Left lung (tissue), 14 donors: ENCODE measurements at places on chromosomes 3 and 15.

DNA sequence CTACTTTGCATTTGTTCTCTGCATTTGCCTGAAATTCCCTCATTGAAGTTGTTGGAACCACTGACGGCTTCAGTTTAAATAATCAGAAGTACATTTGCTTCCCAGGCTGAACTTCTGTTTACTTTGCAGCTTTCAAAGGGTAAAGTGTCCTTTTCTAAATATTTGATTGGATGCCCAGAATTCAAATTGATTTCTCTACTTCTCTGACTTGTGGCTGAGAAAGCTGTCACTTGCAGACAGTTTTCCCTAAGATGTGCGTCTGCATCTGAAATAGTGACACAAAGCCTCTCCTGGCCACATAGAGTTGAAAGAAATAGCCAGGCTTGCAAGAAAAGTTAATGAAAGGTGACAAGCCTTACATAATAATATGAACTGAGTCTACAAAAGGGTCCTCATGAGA is 299.6 kb downstream of the THSD4 start:
- no peak overlapping the region for H3K4me3 ChIP-seq
- no peak for DNase-seq
- no peaks in the 10 kb centered on the region for H3K36me3 ChIP-seq
- no peaks in the 10 kb centered on the region for H3K27me3 ChIP-seq
- H3K27ac ChIP-seq: peak overlapping the region; percentile 45
- peaks cover 10% of the 10 kb centered on the region for H3K4me1 ChIP-seq

- H3K4me1 ChIP-seq: no peaks in the 10 kb centered on the region
- DNase-seq: no peak
- H3K27me3 ChIP-seq: no peaks in the 10 kb centered on the region
- no peak overlapping the region for H3K4me3 ChIP-seq
- no peaks in the 10 kb centered on the region for H3K36me3 ChIP-seq
Observed at GRCh38 chr3:127501177-127501576, 89.4 kb downstream of the TPRA1 start.

- H3K4me3 ChIP-seq: no peak overlapping the region
- no peaks in the 10 kb centered on the region for H3K27me3 ChIP-seq
- H3K27ac ChIP-seq: no peak overlapping the region
- DNase-seq: no peak
Observed at GRCh38 chr3:161821591-161821990, 325.0 kb downstream of the OTOL1 start.

DNA sequence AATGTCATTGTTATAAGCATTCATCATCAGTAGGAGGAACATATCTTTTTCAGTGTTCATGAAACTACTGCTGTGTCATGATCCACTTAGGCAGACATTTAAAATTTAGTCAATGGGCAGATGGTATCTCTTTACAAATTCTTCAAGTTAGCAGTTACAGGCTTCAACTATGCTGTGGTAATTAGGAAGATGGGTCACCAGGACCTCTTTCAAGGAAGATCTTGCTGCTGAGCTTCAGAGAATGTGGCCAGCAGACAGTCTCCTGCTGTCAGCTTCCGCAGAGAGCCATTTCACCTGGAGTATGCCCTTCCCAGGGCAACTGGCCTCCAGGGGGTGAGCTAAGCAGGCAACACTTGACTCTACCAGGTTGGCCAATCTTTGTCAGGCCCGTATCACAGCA is 19.4 kb downstream of the IFT57 start:
- no peaks in the 10 kb centered on the region for H3K4me1 ChIP-seq
- no peak for DNase-seq
- no peak overlapping the region for H3K27ac ChIP-seq

DNA sequence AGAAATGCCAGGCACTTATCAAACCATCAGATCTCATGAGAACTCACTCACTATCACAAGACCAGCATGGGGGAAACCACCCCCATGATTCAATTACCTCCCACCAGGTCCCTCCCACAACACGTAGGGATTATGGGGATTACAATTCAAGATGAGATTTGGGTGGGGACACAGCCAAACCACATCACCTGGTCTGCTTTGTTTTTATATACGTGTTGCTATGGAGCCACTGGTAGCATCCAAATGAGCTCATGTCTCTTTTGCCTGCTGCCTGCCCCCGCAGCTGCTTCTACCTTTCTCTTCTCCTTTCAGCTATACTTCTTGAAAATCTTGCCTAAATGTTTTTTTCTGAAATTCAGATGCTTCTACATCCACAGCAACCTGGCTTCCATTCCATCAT is 26.8 kb upstream of the PCOLCE2 start:
- no peaks in the 10 kb centered on the region for H3K27me3 ChIP-seq
- H3K27ac ChIP-seq: no peak overlapping the region
- H3K4me1 ChIP-seq: no peaks in the 10 kb centered on the region
- H3K4me3 ChIP-seq: no peak overlapping the region

GRCh38 chr15:43274136-43274535 is 7.4 kb upstream of the TGM5 start:
- no peak for DNase-seq
- H3K36me3 ChIP-seq: no peaks in the 10 kb centered on the region
- H3K4me1 ChIP-seq: no peaks in the 10 kb centered on the region
- H3K27me3 ChIP-seq: peaks cover 27% of the 10 kb centered on the region
- no peak overlapping the region for H3K4me3 ChIP-seq

- no peak for DNase-seq
- H3K27ac ChIP-seq: peak overlapping the region; percentile 39
- peaks cover 86% of the 10 kb centered on the region for H3K4me1 ChIP-seq
- no peak overlapping the region for H3K4me3 ChIP-seq
- H3K36me3 ChIP-seq: no peaks in the 10 kb centered on the region
Observed at GRCh38 chr15:73924171-73924921, 1.9 kb upstream of the LOXL1 start.

- H3K36me3 ChIP-seq: no peaks in the 10 kb centered on the region
- no peak for DNase-seq
- H3K4me3 ChIP-seq: no peak overlapping the region
- H3K27me3 ChIP-seq: no peaks in the 10 kb centered on the region
Observed at GRCh38 chr3:67296039-67296892, 298.2 kb downstream of the KBTBD8 start.

DNA sequence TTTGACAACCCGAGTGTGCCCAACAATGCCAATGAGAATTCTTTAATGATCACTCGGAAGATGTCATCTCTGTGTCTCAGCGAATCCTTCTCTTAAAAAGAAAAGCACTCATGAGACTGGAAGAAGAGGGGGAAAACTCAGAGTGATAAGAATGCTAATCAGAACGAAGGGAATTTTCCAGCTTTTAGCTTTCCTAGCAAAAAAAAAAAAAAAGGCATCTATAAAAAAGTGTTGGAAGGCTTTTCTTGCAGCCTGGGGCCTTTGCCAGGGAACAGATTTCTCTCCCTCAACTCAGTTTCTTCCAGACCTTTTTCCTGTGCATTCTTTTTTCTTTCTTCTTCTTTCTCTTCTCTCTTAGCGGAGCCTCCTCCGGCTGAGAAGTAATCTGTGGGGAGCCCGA is 80.5 kb upstream of the NEO1 start:
- H3K4me3 ChIP-seq: no peak overlapping the region
- H3K36me3 ChIP-seq: no peaks in the 10 kb centered on the region
- no peaks in the 10 kb centered on the region for H3K27me3 ChIP-seq
- H3K27ac ChIP-seq: peak overlapping the region; percentile 62
- no peak for DNase-seq

- H3K27ac ChIP-seq: no peak overlapping the region
- H3K4me3 ChIP-seq: no peak overlapping the region
- no peaks in the 10 kb centered on the region for H3K36me3 ChIP-seq
- H3K4me1 ChIP-seq: no peaks in the 10 kb centered on the region
Observed at GRCh38 chr3:58798312-58798711, 131.7 kb upstream of the FAM3D start.

GRCh38 chr3:14768881-14769280 is 49.9 kb upstream of the FGD5 start:
- no peaks in the 10 kb centered on the region for H3K36me3 ChIP-seq
- no peaks in the 10 kb centered on the region for H3K4me1 ChIP-seq
- H3K27ac ChIP-seq: no peak overlapping the region
- H3K27me3 ChIP-seq: no peaks in the 10 kb centered on the region
